Jurkat, Clone E6-1 (cell line): ENCODE measurements at places on chromosomes 7 and 10.
A peak's percentile ranks its signal among the peaks of the same experiment; 100 is the strongest.

- no peak for DNase-seq
Measured at GRCh38 chr10:100737355-100738054, 7.9 kb upstream of the PAX2 start.

- DNase-seq: no peak
Measured at GRCh38 chr7:888081-889024, 12.0 kb downstream of the GET4 start.

GRCh38 chr10:13709931-13710650 is 123.3 kb downstream of the PRPF18 start:
- no peak for DNase-seq

- no peak for DNase-seq
Measured at GRCh38 chr10:48517911-48518811, 86.7 kb downstream of the ARHGAP22 start.

DNA sequence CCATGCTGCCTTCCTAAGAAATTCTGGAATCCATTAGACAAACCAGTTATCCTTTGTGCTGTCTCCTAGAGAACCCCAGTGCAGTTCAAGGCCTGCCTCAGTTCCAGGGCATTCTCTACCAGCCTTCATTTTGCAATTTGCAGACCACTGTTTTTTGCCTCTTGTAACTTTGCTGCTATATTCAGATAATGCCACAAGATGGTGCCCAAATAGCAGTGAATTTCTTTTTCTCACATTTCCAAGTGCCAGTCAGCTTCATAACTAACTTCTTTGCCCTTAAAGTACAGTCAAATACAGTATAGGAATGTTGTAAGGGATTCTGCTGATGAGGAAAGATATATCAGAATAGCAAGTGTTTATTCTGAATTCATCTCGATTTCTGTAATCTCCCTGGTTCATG is 25.2 kb downstream of the LOXL4 start:
- no peak for DNase-seq

DNA sequence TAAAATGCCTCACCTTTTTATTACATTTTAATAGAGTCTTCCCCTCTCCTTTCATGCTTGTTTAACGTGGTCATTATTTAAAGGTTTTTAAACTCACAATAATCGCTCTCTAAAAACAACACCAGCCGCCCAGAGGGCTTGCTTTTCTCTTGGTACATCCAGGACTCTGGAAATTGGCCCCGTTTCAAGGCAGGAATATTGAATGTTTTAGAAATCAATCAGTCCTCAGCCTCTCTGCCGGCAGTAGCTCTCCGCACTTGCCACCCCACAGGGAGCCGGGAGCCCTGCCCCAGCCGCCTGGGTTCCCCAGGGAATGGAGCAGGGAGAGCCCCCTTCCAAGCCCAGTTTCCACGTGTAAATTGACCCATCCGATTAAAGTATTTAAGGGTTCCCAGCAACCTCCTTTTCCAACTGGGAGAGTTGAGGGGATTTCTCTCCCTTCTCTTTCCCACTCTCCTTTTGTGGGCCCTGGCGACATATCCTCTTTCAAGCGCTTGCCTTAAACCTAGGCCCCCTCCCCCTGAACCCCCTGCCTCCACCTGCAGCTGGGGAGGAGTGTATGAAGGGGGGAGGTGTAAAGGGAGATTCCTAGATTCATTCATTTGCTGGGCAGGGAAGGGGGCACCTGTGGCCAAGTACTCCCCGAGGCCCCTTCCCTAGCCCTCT is 1.9 kb downstream of the FGF8 start:
- DNase-seq: no peak

DNA sequence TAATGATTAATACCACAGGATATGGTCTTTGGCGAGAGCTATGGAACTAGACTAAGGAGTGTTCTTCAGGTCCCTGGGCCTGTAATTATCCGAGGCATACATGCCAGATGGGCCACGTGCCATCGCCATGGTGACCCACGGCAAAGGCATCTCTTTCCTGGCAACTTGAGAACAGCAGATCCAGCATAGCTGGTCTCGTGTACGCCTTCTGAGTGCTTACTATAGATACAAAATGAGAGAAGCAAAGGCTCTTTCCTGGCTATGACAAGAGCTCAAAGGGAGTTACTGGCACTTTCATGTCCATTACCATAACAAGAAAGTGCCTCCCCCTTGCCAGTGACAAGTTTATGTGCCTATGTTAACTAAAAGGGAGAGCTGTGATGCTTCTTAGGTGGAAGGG is 26.0 kb upstream of the GLI3 start:
- no peak for DNase-seq

GRCh38 chr7:34115503-34115902 is 210.2 kb downstream of the BMPER start:
- DNase-seq: no peak

- no peak for DNase-seq
Measured at GRCh38 chr7:137895301-137896221, 48.8 kb upstream of the DGKI start.

- no peak for DNase-seq
Measured at GRCh38 chr7:102147008-102147407, 139.7 kb upstream of the SH2B2 start.

DNA sequence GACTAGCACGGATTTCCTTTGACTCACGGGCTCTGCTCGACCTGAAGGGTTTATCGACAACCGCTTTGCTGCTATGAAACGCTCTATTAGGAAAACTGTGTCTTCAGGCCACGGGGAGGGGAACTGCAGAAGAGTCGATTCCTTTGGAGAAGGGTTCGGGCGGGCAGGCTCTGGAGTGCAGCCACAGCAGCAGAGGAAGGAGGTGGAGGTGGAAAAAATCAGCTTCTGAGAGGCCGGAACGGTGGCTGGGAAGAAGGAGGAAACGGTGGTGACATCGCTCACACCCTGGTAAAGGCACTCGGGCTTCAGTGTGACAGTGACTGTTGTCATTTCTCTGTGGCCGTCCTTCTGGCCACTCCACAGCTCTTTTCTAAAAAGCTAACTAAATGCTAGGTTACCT is 64.6 kb upstream of the MGMT start:
- no peak for DNase-seq

- DNase-seq: no peak
Measured at GRCh38 chr10:11237571-11237970, 219.9 kb downstream of the CELF2 start.

DNA sequence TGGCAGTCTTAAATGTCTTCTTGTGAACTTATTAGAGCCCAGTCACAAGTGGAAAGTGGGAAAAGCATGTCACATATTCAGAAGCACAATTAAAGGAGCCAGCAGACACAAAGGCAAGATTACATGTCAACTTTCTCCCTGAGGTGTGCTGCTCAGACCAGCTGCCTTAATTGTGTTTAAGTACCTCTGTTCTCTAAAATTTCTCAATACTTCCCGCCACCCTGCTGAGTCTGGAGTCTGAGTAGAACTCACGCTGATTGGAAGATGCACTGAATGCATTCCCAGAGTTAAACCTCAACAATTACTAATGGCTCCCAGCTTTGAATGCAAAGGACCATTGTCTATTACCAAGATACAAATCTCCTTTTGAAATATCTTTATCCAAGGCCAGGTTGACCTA is 166.4 kb upstream of the COBL start:
- DNase-seq: no peak

GRCh38 chr7:103073989-103074518 is 542 bp downstream of the FBXL13 start:
- DNase-seq: no peak

DNA sequence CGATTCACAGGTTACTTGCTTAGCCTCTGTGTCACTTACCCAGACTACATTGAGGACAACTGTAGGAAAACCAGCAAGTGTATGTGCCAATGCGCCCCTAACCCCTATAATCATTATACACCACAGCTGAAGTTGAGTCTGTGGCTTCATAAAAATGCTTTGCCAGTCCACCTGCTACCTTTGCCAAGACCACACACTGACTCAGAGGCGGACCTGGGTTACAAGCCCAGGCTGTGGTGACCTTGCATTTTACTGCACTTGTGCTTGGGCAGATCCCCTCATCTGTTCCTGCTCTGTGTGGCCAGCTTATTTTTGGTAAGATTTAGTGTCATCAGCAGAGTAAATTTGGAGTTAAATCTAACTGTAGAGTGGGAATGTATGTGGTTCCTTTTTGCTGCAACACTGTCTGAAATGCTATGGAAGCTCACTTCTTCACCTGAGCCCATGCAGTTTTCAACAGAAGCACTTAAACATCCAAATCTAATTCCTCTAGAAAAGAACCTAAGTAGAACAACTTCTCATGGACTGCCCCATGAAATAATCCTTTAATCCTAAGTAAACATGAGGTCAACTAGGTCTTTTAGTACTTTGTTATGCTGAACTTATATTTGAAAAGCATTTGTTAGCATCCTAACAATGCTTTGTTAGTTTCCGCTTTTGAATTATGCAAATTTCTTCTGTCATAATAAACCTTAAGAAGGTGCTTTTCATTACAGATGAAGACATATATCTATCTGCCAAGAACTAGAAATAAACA is 96.2 kb upstream of the AMPH start:
- DNase-seq: no peak

DNA sequence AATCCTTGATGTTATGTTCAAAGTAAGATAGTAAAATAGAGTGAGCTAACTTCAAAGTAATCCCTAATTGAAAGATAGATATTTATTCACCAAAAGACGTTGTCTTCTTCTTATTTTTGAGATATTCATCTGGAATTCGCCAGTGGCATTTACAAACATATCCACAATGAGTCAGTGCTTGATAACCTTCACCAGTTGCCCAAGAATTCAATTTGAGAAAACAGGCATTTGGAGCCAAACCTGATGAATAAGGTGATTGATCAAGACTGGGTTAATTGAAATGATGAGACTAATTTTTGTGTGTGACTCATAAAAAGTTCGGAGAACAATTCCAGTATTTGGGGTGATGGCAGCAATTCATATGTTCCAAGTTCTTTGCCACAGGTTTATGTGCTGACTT is 344.0 kb downstream of the ARL4A start:
- no peak for DNase-seq

DNA sequence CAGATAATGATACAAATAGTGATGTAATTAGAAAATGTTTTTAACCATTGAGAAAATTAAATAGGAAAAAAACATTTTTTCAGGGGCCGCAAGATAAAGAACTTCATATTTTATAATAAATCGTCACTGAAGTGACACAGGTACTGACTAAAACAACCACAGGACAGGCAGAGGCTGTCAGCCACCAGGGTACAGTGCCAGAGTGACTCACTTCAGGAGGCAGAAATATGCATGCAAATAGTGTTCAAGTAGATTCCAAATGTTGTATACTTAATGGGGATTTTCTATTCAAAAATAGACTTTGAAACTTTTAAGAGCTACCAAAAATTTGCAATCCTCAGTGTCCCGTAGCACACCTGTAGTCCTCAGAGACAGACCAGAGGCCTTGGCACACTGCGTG is 68.6 kb downstream of the FRMPD2 start:
- no peak for DNase-seq

GRCh38 chr10:12195281-12195602 is 449 bp downstream of the NUDT5 start:
- DNase-seq: no peak

DNA sequence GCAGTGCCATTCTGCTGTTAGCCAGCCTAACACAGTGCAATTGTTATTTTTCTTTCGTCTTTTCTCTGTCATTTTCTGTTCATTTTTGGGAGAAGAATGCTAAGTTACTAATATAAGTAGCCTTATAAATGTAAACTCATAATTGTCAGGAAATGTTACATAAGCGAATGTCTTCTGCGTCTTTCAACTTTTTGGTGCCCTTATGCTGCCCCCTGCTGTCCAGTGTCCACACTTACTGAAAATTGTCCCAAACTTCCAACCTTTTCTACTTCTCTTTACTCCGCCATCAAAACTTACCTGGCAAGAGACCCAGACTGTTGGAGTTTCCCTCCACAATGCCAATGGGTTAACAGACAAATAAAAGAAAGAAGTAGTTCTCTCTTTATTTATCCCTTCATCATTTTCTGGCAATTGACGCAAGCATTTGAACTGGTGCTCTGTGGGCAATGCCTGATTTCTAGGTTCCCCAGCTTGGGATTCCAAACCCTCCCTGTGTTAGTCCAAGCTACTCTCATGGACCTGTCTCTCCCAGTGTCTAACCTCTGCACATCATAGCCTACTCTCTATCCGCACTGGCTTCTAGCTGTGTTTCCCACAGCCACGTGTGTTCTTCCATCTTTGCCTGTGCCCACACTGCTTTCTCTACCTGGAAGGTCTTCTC is 21.0 kb upstream of the EPC1 start:
- peak; percentile 64 for DNase-seq

GRCh38 chr7:11726001-11726793 is 105.8 kb downstream of the THSD7A start:
- no peak for DNase-seq

DNA sequence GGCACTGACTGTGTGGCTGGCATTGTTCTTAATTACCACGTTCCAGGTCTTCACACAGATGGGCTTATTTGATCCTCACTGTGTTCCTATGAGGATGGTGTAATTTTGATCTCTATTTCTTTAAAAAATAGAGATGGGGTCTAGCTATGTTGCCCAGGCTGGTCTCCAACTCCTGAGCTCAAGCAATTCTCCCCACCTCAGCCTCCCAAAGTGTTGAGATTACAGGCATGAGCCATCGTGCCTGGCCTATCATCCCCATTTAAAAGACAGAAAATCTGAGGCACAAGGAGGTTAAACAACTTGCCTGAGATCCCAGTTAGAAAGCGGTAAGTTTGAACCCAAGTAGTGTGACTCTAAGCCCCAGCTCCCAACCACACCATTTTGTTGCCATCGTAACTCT is 17.0 kb upstream of the SRGN start:
- no peak for DNase-seq

- DNase-seq: no peak
Measured at GRCh38 chr7:38545977-38546376, 85.2 kb downstream of the AMPH start.

DNA sequence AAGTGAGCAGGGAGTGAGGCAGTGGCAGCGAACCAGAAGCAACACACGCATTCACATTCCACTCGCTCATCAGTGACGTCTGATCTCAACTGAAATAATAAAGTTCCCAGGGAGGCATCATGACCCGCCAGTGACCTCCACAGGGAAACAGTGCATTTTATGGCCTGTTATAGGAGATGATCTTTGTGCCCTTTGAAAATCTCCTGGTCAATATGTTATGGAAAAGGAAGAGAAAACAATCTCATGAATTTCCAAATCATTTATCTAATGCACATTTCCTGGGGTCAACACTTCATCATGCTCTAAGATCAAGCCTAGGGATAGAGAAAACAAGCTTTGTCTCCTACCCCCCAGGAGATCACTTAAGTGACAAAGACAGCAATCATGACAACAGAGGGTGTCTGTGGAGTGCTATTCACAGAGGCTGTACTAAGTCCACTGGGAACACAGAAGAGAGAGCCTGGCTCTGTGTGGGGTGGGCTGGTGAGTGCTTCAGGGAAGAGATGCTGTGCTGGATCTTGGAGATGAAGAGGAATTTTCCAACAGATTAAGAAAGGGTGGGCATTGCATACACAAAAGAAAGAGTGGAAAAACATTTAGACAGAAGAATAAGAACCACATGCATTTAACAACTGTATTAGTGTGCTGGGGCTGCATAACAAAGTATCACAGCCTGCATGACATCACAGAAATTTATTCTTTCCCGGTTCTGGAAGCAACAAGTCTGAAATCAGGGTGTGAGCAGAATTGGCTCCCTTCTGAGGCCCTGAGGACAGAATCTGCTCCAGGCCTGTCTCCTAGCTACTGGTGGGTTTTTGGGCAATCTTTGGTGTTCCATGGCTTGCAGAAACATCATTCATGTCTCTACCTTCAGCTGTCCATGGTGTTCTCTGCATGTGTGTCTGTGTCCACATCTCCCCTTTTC is 613.9 kb upstream of the IGFBP3 start:
- no peak for DNase-seq

- DNase-seq: peak; percentile 58
Measured at GRCh38 chr7:150988230-150989226, 2.3 kb upstream of the NOS3 start.

- DNase-seq: no peak
Measured at GRCh38 chr10:456486-456885, 233.0 kb downstream of the DIP2C start.
